Prostate gland (tissue), 2 donors: ENCODE measurements at places on chromosomes 5 and 9. TPM values are rescaled to one million over a fixed set of nuclear protein-coding genes. Genes with fewer than 3 reads are reported as not detected.

EIF4EBP3 gene
- total RNA-seq: 41.4 TPM

DNA sequence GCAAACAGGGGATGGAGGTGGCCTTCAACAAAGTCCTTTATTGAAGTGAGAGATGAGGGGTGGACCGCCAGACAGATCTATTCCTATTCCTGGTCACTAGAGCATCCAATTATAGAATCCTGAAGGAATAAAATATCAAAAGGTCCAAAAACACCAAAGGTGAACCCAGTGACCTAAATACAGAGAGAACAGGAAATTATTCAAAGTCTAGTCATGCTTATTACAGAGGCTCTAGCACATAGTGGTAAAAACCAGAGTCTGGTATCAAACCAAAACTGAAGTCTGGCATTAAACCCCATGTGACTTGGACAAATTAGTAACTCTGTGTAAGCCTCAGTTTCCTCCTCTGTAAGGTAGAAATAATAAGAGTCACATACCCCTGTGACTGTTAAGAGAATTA is 100.5 kb upstream of the SNX2 start:
- DNase-seq: no peak

DNA sequence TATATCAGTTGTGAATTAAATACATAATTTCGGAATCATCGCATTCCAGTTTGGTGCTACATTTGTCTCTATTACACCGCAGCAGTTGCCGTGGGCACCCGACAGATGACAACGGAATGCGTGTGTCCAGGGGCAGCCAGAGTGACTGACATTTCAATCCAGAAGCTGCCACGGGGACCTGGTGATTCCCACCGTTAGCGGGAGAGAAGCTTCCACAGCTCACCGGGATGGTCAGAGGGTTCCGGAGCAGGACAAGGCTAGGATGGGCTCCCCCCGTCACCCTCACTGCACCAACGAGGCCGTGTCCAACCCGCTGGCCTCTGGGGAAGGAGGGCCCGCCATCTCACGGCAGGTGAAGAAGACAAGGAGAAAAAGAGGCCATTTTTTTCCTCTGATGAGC is 86.8 kb downstream of the GTF3C4 start:
- no peak for DNase-seq

GRCh38 chr5:137856916-137857862 is 10.5 kb upstream of the MYOT start:
- no peak for DNase-seq

TCF7 gene
- total RNA-seq: 9.8 TPM

DNA sequence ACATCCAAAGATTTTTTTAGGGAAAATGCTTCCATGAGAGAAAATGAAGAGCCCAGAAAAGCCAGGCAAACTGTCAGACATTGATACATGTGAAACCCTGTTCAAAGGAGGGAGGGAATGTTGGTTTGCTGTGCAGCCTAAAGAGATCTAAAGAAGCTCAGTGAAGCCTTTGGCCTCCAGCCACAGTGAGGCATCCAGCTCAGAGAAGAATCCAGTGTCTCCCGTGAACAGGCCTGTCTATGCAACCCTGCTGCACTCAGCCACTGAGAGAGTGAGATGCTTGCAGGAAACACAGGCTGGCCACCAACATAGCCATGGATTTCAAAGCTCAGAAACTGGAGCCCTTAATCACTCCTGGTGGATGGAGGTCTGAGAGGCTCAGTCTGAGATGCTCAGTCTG is 171.4 kb upstream of the PLCXD3 start:
- DNase-seq: no peak

GRCh38 chr9:69130456-69131441 is 43.3 kb upstream of the TJP2 start:
- no peak for DNase-seq

PALM2AKAP2 gene
- 0.62 TPM for total RNA-seq

ZNF300 gene
- total RNA-seq: 6.7 TPM

DNA sequence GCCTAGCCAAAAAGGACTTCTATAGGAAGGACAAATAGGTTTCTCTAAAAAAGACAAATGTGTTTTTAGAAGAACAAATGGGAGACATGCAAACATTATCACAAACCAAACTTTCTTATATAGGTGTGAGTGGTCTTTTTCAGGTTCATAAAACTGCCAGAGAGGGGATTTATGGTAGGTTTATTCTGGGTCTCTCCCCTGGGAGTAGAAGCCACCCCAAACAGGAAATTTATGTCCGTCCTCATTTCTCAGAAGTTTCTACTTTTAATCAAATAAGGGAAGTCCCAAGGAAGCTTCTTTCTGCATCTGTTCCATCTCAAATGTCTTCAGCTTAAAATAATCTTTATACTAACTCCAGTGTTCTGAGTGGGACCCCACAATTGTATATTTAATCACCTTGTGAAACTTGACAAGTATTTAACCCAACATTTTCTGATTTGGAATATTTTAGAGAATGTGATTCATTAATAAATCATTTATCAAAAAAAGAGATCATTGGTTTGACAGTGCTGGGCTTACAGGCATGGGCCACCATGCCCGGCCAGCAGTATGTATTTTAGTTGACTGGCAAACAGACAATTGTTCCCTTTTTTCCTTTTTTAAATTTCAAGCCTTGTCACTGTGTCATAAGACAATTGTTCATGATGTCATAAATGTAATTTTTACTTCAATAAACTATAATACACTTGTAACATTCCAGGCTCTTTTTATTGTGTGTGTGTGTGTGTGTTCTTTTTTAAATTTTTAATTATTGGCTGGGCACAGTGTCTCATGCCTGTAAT is 44.6 kb upstream of the GLDC start:
- no peak for DNase-seq
